ENCODE measurements at places on chromosomes 5 and 9.

DNA sequence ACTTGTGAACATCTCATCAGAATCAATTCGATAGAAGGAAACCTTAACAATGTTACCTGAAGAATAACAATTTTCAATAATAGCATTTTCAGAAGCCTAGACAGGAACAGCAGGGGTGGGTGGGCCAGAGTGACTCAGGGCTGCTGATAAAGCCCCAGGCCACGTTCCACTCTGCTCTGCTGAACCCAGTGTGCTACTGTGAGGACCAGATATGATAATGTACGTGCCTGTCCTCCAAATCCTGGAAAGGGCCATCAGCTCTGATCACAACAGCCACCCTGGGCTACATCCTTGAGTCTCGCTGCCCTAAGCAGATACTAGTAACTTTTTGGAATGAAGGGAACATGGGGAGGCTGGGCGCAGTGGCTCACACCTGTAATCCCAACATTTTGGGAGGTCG, 91.3 kb downstream of the PRRT1B start:
- no peak for DNase-seq

GRCh38 chr9:15007698-15008097, 97.5 kb upstream of the FREM1 start:
- no peak for DNase-seq

- no peak for DNase-seq
These were observed 23.9 kb upstream of the TERT start for GRCh38 chr5:1318659-1319251.

DNA sequence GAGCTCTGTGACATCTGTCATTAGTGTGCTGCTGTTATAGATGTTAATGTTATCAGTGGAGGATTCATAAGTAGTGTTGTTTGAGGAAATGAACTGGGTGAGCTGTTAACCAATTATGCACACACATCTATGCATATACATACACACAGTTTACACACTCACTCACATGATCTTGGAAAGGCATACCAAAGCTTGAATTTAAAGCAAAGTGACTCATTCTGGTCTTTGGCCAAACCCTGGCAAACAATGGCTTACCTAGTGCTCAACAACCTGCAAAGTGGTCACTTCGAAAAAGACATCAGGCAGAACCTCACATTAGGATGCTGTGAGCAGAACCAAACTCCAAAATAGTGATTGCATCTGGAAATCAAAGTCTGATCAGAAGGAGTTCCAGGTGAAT, 1037.3 kb upstream of the CDH6 start:
- DNase-seq, result peak; percentile 6

DNA sequence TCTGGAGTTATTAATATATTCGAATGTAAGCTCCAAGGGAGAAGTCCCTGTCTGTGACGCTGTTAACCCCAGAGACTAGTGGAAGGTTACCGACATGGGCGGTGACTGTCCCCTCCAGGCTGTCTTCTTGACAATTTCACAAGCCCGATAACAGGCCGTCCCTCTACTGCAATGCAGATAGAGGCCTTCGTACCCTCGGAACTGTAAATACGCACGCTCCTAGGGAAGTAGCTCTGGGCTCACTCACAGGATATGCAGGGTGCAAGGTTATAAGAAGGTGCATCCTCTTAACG, 680 bp upstream of the RFK start:
- peak; percentile 56 for DNase-seq

- DNase-seq, result peak; percentile 99
These were observed 71.4 kb downstream of the RALGPS1 start for GRCh38 chr9:126985870-126986498.

DNA sequence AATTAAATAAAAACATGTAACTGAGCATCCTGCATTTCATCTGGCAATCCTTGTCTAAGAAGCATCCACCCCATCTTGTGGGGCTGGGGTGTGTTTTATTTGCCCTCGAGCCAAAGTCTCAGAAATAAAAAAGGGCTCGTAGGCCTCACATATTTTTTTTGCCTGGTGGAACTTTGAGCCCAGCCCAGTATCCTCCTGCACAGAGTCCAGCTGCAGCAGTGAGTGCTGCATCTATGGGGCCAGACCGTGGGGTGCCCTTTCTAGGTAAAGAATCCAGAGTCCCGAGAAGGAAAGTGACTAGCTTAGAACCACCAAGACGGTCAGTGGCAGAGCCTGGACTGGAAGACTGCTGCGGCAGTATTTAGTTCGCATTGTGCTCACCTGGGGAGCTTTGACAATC, 33.1 kb downstream of the NEURL1B start:
- DNase-seq, result no peak

GRCh38 chr5:84859056-84859455, 474.4 kb upstream of the EDIL3 start:
- DNase-seq, result no peak

GRCh38 chr5:150021491-150022157, 21.1 kb downstream of the HMGXB3 start:
- peak; percentile 90 for DNase-seq

DNA sequence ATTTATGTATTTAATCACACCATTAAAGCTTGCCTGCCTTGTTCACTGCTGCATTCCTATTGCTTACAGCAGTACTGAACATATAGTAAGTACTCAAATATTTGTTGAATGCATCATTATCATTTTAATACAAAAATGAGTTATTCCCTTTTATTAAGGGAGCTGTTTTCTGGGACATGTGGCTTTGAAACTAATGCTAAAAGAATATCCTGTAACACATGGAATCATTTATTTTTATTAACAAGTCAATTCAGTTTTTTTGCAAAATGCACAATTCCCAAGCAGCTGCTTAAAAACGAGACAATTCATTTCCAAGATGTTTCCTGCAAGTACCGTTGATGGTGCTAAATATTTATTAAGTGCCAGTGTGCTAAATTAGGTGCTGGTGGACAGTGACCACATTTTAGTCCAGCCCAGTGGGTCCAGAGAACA, 148.3 kb upstream of the NR3C1 start:
- DNase-seq, result no peak

DNA sequence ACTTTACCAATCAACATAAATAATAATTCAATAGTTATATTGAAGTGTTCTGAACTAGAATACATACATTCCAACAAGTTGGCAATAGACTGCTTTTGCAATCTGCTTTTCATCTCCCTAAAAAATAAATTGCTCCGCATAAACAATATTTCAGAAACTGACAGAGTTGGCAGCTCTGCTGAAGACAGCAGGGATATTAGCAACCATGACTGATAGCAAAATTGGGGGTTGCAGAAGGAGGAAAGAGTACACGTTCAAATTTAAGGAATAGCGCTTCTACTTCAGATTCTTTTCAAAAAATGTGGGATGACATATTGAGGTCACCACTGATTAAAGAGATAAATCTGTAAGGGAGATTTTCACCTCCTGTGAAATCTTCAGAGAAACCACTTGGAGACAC, 521.2 kb downstream of the DTWD2 start:
- DNase-seq, result no peak

- DNase-seq, result no peak
These were observed 709 bp downstream of the IQGAP2 start for GRCh38 chr5:76403766-76404222.

DNA sequence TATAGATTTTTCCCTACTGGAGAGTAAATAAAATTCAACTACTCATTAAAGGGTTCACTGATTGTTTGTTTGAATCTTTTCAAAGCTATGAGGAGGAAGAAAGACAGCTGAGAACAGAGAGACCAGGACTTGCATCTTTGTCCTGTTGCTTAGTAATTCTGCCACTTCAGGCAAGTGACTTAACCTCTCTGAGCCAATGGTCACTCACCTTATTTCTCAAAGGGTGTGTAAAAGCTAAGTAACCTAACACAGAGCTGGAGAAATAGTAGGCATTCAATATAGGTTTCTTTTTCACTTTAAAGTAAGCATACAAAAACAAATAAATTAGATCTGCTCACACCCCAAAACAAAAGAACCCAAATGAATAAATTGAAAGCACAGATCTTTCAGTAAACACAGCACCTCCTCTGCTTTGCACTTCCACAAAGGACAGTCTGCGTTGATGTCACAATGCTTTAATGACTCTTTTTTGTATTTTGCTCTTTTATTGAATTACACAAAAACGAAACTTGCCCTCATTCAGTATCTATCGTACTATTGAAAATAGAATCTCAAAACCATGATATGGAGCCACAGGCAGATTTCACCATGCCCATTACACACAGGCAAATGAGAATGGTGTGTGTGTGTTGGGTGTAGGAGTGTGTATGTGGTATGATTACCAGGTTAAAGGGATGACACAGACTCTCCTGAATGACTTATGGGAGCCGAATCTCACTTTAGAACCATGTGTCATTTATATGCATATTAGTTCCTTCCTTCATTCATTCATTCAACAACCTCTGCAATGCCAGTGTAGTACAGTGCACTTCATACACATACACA, 166.0 kb downstream of the EBF1 start:
- DNase-seq, result no peak

DNA sequence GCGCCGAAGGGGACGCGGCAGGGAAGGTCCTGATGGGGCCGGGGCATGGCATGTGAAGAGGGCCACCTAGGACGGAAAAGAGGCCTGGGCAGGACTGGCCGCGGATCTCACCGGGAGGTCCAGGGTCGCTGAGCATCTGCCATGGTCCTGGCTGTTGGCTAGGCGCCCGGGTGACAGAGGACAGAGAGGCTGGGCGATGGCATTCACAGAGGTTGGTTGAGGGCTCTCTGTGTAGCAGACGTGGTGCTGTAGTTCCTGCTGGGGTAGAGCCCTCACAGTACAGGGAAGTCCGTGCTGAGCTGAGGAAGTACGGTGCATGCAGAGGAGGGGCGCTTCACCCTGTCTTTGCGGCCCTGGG, 427 bp downstream of the PCYOX1L start:
- DNase-seq, result no peak

- no peak for DNase-seq
These were observed 26.7 kb downstream of the RNF145 start for GRCh38 chr5:159182691-159183090.

GRCh38 chr5:91381774-91382359, 1.2 kb downstream of the ARRDC3 start:
- peak; percentile 82 for DNase-seq

- no peak for DNase-seq
These were observed 338.1 kb downstream of the DMRT2 start for GRCh38 chr9:1388216-1388615.

DNA sequence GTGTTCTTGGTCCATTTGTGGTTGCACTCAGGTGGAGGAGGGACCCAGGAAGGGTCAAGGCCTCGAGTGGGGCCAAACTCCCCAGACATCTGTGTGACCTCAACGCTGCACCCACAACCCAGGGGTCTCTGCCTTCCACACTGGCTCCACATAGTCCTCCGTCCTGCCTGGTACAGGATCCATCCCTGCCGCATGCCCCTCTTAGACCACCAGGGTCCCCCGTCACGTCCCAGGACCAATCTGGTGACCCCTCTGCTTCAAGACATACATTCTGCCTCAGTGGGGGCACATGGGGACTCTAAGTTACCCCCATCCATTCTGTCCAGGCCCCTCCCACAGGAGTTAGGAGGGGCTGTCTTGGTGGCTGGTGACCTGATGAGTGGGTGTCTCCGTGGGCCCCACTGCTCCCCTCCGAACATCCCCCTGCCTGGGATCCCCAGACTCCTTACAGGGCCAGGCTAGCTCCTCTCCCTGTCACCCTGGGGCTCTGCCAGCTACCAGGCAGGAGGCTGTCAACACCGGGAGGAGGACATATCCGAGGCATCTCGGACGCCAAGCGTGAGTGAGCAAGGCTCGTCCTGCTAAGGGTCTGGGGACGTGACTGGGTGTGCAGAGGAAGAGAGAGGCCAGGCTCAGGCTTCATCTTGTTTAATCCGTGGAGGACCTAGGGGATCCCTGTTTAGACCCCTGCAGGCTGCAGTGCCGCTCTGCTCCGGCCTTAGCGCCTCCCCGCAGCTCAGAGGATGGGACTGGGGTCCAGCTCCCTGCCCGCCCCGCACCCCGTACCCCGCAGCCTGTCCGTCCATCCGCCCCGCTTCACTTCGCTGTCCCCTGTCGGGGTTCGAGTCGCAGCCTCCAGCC, 32.3 kb downstream of the TSPAN17 start:
- DNase-seq, result no peak

GRCh38 chr9:136193127-136193890, 11.6 kb downstream of the LHX3 start:
- DNase-seq, result no peak

DNA sequence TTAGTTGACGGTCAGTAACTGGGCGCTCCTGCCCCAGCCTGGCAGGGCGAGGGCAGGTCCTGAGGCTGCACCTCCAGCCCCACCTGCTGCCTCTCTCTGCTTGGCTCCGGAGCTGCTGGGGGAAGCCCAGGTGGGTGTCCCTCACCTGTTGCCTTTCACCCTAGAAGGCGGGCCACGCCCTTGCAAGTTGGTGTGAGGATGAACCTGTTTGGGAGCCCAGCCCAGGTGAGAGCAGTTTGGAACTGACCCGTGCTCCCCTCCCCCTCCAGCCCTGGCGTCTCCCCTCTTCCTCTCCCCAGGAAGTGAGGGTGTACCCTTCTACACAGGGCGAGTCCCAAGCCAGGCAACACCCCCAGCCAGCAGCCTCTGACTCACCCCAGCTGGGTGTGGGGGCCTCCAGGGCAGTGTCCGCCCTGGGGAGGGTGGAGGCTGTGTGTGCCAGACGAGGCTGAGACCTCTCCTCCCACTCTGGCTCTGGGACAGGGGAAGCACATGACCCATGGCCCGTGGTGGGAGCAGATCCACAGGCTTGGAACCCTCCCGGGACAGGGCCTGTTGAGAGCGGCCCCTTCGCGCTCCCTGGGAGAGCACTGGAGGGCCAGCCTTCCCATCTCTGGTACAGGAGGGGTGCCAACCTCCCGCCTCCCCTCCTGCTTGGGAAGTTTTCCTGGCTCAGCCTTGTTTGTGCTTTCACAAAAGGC, 10.4 kb downstream of the LRRC8A start:
- peak; percentile 98 for DNase-seq

DNA sequence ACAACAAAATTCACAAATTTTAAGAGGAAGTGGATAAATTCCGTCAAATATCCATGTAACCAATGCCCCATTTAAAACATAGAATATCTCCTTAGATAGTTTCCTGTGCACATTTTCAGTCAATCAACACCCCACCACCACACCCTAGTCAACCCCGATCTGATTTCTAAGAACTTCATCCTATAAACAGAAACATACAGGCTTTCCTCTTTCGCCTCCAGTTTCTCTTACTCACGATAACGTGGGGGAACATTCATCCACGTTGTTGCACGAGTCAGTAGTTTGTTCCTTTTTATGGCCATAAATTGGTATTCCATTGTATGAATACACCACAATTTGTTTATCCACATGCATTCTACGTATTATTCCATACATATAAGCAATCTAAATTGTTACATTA, 35.6 kb upstream of the TRIO start:
- DNase-seq, result no peak

DNA sequence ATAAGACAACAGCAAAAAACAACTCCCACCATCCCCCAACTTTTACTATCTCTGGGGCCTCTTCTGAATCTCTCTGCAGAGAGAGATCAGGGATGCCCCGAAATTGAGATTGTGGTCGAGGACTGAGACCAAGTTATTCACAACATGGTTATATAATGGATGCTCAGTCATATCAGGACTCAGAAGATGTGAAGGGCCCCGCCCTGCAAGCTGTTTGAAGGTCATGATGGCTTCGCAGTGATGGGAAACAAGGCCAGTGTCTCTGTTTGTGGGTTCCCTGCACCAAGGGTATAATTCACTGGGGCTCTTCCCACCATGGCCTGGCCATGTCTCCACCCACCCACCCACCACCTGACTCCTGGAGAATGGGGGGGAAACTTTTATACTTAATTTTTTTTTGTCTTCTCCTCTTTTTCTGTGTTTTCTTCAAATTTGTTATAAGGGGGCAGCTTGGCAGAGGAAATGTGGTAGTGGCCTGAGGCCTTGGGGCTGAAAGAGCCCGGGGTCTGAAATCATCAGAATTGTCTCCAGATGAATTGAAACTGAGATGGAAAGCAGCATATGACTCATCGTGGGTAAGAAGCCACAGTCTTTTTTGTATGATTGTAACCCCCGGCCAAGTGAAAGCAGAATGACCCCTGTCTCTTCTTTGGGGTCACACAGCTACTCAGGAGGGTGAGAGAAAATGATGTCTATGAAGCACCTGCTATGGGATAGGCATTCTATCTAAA, 15.0 kb upstream of the TEX48 start:
- peak; percentile 31 for DNase-seq

Data from A172 (cell line).